Naive thymus-derived CD8-positive, alpha-beta T cell (primary cell): ENCODE measurements at places on chromosomes 2 and 18. TPM values are rescaled to one million over a fixed set of nuclear protein-coding genes. Genes with fewer than 3 reads are reported as not detected.

- DNase-seq = no peak
These were observed 88.2 kb upstream of the VWC2L start for GRCh38 chr2:214322662-214323061.

GRCh38 chr18:24231773-24232735 is 93.2 kb downstream of the CABYR start:
- DNase-seq = no peak

The RASGRP3 gene
- 3.6 TPM for polyA plus RNA-seq

The HMSD gene
- polyA plus RNA-seq = not detected
